ENCODE measurements at places on chromosomes 11 and 22.

- no peak for DNase-seq
Measured at GRCh38 chr22:33209930-33210784, 152.0 kb upstream of the SYN3 start.

DNA sequence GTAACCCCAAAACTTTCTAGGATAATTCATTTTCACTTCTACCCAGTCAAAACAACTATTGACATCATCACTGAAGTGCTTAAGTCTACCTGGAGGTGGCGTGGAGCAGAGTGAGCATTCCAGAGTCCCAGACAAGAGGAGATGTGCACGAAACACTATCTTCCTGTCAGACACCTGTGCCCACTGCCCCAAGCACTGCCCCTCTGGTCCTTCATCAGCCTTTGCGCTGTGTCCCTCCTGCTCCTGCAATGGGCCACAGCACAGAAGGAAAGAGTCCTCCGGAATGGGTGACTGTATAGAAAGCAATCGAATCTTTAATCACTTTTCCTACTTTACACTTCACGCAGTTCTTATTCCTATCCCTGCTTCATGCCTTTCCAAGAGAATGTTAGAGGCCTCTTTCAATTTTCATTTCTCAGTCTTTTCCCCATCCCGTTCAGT is 512 bp upstream of the GRIA4 start:
- DNase-seq = no peak

- no peak for DNase-seq
Measured at GRCh38 chr22:43415681-43416080, 3.9 kb downstream of the MPPED1 start.

- no peak for DNase-seq
Measured at GRCh38 chr11:118924591-118925585, 838 bp downstream of the BCL9L start.

- DNase-seq = no peak
Measured at GRCh38 chr11:101296896-101297295, 167.3 kb upstream of the PGR start.

DNA sequence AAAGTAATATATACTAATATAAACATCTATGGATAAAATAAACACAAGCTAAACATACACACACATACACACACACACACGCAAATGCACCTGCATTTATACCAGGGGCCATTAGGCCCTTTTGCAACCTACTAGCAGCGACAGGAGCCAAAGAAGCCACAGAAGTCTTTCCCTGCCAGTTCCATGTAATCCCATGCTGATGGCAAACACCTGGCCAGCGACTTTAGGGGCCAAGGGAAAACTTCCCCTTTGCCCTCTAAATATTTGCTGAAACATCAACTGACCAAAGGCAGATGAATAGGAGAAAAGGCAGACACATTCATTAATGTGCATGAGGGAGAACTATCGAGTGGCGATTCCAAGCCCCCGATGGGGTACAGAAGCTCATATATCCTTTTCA is 14.8 kb upstream of the P2RY2 start:
- DNase-seq = no peak

DNA sequence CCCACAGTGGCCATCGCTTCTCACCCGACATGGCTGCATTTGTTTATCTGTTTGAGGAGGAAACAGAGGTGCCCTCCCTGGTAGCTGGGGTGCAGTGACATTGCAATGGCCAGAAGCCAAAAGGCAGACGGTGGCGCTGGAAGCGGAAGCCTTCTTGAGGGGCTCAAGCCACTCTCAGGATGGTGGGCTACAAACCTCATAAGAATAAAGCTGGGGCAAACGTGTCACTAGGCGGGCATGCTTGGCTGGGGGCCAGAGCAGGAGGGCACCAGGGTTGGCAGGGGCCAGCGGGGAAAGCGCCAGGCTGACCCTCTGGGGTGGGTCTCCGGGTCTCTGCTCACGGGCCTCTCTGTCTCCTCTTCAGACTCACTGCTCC is 12.6 kb downstream of the TNNT3 start:
- no peak for DNase-seq

- DNase-seq = no peak
Measured at GRCh38 chr11:116376054-116376453, 396.7 kb downstream of the BUD13 start.

GRCh38 chr11:65366340-65366773 is 11.8 kb downstream of the TIGD3 start:
- DNase-seq = no peak

DNA sequence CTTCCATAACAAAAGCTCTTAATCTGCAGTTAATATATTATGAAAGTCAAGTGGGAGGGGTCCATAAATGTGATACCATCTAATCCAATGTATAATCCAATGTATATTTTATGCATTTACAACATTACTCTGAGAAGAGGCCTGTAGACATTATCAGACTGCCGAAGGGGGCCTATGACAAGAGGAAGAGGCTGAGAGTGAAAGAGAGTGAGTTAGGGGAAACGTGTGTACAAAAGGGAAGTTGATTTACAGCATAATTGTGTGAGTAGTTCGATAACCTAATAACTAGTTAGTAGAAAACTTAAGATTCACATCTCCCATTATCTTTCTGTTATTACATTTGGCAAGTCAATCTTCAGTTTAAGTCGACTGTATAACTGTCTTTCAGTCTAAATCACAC is 86.6 kb downstream of the DDX10 start:
- no peak for DNase-seq

DNA sequence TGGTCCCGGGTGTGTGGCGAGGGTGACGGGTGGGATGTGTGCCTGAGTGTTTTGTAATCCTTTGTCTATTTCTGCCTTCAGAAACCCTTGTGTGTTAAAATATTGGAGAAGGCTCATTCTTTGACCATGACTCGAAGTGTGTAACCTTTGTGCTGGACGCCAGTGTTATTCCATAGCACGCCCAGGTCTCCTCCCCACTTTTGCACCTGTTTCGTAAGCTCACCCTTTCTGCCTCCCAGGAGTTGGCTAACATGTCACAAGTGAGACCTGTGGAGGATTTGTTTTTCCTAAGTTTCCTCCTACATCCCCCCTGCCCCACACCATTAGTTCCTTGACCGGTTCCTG is 382 bp downstream of the C11orf54 start:
- no peak for DNase-seq

DNA sequence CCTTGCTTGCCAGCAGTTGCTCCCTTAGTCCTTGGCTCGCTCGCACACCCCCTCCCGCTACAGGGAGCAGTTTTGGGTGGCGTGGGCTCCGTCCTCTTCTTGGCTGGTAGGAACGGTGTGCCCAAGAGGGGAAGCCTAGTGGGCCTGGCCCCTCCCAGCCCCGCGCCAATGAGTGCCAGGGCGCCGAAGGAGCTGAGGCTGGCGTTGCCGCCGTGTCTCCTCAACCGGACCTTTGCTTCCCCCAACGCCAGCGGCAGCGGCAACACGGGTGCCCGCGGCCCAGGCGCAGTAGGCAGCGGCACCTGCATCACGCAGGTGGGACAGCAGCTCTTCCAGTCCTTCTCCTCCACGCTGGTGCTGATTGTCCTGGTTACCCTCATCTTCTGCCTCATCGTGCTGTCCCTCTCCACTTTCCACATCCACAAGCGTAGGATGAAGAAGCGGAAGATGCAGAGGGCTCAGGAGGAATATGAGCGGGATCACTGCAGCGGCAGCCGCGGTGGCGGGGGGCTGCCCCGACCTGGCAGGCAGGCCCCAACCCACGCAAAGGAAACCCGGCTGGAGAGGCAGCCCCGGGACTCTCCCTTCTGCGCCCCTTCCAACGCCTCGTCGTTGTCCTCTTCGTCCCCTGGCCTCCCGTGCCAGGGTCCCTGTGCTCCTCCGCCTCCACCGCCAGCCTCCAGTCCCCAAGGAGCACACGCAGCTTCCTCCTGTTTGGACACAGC is 1.6 kb downstream of the C11orf87 start:
- no peak for DNase-seq

- DNase-seq = no peak
Measured at GRCh38 chr11:78189174-78189724, 530 bp downstream of the USP35 start.

- no peak for DNase-seq
Measured at GRCh38 chr22:44489817-44490216, 8.2 kb downstream of the RTL6 start.

- no peak for DNase-seq
Measured at GRCh38 chr22:28920757-28921584, 37.6 kb downstream of the ZNRF3 start.
